ENCODE measurements at places on chromosomes 2 and 18. TPM values are rescaled to one million over a fixed set of nuclear protein-coding genes. Genes with fewer than 3 reads are reported as not detected.

Gene TTN
- total RNA-seq, result 0.59 TPM

DNA sequence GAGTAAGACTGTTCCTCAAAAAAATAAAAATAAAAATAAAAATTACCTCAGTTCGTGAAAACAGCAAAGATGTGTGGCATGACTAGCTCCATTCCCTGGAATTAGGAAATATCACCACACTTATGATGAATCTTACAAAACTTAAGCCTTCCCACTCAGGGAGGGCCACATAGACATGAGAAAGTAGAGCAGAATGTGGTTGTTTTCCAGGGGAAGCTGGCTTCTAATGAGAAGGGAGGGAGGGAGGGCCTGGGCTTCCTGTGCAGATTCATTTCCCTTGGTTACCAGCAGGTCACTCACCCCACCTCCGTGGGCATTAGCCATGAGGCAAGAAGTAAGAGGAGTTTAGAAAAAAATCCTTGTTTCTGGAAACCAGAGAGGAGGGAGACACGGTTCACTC, 95.9 kb upstream of the RMDN2 start:
- no peaks in the 10 kb centered on the region for H3K4me1 ChIP-seq
- no peak for DNase-seq
- no peaks in the 10 kb centered on the region for H3K27me3 ChIP-seq

Gene SCN2A
- total RNA-seq, result 0.46 TPM

DNA sequence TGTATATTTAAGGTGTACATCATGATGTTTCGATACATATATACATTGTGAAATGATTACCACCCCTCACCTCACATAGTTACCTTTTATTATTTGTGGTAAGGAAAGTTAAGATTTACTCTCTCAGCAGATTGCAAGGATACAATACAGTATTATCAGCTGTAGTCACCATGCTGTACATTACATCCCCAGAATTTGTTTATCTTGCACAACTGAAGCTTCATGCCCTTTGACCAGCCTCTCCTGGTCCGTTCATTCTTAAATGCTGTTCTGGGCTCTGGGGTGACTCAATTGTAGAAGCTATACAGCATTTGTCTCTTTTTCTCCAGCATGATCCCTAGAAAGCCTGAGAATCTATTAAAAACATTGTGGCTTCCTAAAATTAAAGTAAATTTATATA, 90.8 kb downstream of the PTPRM start:
- no peak overlapping the region for H3K27ac ChIP-seq
- no peak for DNase-seq
- no peaks in the 10 kb centered on the region for H3K4me1 ChIP-seq
- no peak overlapping the region for H3K4me3 ChIP-seq

- H3K27me3 ChIP-seq, result no peaks in the 10 kb centered on the region
- DNase-seq, result no peak
- H3K4me3 ChIP-seq, result no peak overlapping the region
- no peaks in the 10 kb centered on the region for H3K36me3 ChIP-seq
- no peaks in the 10 kb centered on the region for H3K4me1 ChIP-seq
- H3K27ac ChIP-seq, result no peak overlapping the region
Observed at GRCh38 chr18:26792661-26793060, 72.8 kb downstream of the AQP4 start.

Measured in H9 (cell line).